ENCODE measurements at places on chromosomes 16 and 17.

- H3K4me3 ChIP-seq = no peak overlapping the region
- no peak for DNase-seq
- peaks cover 13% of the 10 kb centered on the region for H3K4me1 ChIP-seq
Measured at GRCh38 chr17:76640550-76641380, 2.8 kb downstream of the ST6GALNAC1 start.

DNA sequence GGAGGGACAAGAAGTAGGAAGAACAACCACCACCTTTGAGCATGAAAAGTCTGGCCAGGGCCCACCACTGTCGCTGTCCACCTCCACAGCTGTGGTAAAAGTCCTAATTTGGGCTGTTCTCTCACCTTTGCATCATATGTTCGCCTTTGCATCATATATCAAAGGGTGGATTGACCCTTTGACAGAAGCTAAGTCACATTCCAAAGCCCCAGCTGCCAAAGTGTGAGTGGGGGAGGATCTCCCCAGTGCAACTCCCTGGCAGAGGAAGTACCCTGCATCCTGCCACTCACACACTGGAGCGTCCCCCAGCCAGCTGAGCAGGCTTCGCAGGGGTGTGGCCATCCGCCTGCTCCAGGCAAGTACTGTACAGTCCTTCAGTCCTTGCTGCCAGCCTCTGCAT, 12.7 kb upstream of the SPECC1 start:
- peaks cover 1% of the 10 kb centered on the region for H3K27me3 ChIP-seq
- DNase-seq = no peak
- H3K4me3 ChIP-seq = no peak overlapping the region

DNA sequence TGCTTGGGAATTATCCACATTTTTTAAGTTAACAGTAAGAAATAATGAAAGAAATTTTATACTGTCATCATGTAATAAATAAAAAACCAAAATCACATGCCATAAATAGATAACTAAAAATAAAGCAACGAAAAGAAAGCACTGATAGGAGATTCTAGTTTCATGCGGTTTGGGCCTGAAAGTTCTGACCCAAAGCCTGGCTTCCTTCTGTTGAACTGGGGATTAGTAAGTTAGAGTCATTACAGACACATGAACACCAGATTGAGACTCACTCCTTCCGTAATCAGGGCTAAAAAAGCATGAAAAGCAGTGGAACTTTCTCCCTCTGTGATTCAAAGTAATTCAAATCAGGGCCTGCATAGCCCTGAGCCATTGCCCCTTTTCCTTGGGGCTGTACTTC, 13.2 kb upstream of the SLC6A2 start:
- no peaks in the 10 kb centered on the region for H3K4me1 ChIP-seq
- H3K4me3 ChIP-seq = no peak overlapping the region
- H3K27ac ChIP-seq = no peak overlapping the region
- H3K27me3 ChIP-seq = peaks cover 1% of the 10 kb centered on the region

- no peak overlapping the region for H3K4me3 ChIP-seq
- H3K4me1 ChIP-seq = no peaks in the 10 kb centered on the region
- no peak for DNase-seq
- no peak overlapping the region for H3K27ac ChIP-seq
Measured at GRCh38 chr17:42163113-42163512, 8.3 kb upstream of the RAB5C start.

- peaks cover 8% of the 10 kb centered on the region for H3K36me3 ChIP-seq
- peaks cover 38% of the 10 kb centered on the region for H3K4me1 ChIP-seq
- no peak overlapping the region for H3K27ac ChIP-seq
- no peak for DNase-seq
- H3K27me3 ChIP-seq = no peaks in the 10 kb centered on the region
Measured at GRCh38 chr17:75093548-75094158, 5.9 kb downstream of the SLC16A5 start.
